ENCODE measurements at places on chromosomes 4 and X.

GRCh38 chrX:79182616-79183015, 38.1 kb downstream of the GPR174 start:
- no peak for DNase-seq

GRCh38 chrX:39477762-39478120, 620.0 kb downstream of the BCOR start:
- no peak for DNase-seq

GRCh38 chr4:146442801-146443200, 78.9 kb downstream of the SLC10A7 start:
- no peak for DNase-seq

DNA sequence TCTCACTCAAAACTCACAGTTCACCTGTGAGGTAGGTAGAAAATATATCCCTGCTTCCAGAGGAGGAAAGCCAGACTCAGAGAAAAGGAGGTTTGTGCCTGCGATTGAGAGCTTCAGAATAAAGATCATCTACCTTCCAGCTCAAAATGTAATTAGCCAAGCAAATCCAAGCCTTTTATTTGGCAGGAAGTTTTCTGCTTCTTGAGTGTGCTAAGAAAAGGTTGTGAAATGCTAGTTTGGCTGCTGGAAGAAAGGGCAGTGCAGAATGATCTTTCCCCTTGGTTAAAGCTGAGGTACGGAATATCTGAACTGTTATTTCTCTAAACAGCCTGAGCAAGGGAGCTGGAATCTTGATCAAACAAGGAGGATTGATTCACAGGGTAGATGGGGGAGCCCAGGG, 59.7 kb upstream of the VCX3B start:
- DNase-seq, result no peak

GRCh38 chrX:69156638-69157037, 8.6 kb downstream of the PJA1 start:
- no peak for DNase-seq

DNA sequence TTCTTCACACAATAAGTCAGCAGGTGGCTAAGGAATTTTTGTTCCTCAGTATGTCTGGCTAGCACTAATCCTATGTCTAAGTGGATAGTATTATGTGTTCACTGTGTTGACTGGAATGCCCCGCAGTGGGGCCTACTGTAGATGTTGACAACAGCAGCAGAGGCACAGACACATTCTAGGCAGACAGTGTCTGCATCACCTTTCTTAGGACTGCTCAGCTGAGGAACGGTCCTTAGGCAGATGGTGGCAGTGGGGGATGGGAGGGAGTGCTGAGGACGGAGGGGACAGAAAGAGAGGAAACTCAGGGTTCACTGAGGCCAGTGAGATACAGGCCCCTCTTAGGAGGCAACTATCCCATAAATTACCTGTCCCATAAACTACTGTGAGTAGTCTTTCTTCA, 44.6 kb upstream of the LEF1 start:
- DNase-seq, result no peak

DNA sequence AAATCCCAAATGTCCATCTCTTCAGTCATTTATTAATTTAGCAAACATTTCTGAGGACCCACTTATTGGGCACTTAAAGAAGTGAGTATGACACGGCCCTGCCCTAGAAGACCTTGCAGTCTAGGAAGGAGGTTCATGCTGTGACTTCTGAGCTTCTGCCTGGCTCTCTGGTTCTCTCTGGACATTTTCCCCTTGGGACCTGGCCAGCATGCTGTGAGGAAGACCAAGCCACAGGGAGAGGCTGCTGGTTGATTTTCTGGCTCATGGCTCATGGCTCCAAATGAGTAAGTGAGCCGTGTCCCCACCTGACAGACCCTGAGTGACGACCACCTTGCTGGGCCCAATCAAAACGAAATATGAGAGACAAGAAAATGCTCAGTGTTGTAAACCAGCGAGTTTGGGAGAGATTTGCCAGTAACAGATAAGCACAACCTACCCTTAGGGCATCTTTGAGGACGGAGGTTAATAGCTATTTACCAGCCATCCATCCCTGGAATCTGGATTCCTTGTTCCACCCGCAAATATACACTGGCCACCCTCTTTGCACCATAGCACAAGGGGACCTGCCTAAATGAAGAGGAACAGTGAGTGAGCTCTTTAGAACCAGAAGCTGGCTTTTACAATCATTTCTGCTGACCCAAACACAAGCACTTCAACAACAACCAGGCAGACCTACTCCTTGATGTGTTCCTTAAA, 876 bp downstream of the MPP1 start:
- DNase-seq, result no peak

DNA sequence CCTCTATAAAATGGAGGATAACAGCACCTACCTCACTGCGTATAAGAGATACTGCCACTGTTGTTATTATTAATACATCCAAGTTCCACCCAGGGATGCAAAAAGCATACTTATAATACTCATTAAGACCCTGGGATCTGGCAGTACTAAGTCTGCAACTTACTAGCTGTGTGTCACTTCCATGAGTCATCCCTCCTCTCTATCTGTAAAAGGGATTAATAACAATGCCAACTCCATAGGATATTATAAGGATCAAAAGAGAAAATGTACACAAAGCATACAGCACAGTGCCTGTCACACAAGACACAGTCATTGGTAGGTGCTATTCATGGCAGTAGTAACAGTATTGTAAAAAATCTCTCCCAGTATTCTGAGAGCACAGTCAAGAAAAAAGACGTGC, 216.7 kb downstream of the HS6ST2 start:
- no peak for DNase-seq

GRCh38 chr4:166335256-166335938, 462.4 kb downstream of the TLL1 start:
- DNase-seq, result no peak

DNA sequence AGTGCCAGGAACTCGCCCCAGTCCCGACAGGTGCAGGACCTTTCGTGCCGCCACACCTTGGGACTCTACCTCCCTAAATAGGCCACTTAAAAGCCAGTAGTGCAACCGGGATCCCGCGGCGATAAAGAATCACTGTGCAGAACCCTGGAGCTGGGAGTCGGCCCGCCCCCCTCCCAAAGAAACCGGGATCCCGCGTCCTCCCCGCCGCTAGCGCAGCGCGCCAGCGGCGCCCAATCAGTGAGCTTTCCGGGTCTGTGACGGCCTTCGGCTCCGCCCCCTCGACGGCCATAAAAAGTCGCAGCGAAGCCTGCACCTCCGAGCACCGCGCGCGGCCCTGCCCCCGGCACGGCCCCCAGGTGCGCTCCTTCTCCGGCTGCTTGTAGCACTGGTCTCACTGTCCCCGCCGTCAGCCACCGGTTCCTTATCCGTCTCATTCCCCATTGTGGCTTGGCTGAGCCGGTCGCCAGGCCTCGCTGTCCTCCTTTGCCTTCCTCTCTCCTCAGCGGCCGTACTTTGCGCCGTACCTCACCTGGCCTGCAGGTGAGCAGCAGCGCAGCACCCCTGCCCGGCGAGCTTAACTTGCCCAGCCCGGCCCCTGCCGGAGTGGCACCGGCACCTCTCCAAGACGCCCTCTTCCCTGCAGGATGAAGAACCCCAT, at the start of gene LRAT:
LRAT (plus strand) TSS at position 318 of the 658 bp plus-strand sequence; CDS start at position 645, 327 bp downstream.
- DNase-seq, result peak; percentile 44

All from kidney glomerular epithelial cell (primary cell).